Stimulated activated effector memory CD8-positive, alpha-beta T cell treated with anti-CD3 and anti-CD28 coated beads, Interleukin-12 subunit alpha, Interleukin-12 subunit beta, amount 100 ng/mL, for 72 hours (primary cell): ENCODE measurements at places on chromosomes 2 and 18.
A peak's percentile ranks its signal among the peaks of the same experiment; 100 is the strongest.

GRCh38 chr2:175626796-175627195 is 375.3 kb downstream of the LNPK start:
- DNase-seq = no peak

DNA sequence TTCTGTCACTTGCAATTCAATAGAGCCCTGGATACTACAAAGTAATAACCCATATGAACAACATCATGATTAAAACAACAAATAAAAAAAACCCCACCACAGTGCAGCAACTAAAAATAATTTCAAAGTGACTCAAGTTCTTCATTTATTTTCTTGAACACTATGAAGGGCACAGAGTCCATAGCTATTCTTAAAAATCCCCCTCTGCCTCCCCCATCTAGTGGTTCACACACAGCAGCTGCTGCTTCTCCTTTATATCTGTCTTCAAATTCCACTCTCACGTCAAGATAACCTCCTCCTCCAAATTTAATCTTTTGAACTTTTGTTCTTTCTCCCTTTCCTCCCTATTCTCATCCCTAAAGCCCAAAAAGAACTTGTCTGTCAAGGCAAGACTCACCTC is 591.3 kb downstream of the ZEB2 start:
- DNase-seq = no peak

DNA sequence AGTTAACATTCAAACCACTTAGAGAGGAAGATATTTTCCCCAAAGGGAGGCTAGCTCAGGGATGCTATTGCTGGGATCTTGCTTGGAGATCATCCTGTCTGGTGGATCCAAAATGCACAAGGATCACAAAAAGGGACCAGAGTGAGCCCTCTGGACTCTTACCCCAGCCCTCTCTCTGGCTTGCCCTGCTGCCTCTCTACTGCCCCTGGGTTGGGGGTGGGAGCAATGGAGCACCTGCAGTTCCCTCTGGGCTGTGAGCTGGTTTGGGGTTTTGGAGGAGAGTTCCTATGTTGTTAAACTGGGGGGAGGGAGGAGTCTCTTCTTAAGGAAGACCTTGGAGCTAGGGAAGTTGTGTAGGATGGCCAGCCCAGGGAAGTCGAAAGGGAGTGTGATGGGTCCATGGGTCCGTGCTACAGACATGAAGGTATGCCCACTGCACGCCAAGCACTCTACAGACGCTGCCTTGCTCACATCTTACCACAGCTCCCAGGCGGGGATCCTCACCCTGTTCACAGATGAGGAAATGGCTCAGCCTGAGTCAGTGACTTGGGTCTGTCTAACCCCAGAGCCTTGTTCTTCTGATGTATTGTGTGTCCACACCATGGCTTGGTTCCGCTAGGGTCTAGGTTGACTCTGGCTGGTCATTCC is 3.8 kb downstream of the LBH start:
- no peak for DNase-seq

DNA sequence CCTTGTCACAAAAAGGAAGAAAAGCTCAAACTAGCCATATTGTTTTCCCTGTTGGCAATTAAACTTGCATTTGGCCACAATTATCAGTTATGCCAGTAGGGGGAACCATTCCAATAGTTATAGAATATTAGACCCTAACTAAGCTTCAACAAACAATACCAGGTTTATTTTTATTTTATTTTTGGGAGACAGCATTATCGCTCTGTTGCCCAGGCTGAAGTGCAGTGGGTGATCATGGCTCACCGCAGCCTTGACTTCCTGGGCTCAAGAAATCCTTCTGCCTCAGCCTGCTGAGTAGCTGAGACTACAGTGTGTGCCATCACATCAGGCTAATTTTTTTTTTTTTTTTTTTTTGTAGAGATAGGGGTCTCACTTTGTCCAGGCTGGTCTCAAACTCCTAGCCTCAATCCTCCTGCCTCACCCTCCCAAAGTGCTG is 102.1 kb downstream of the ATAD2B start:
- DNase-seq = peak; percentile 26

DNA sequence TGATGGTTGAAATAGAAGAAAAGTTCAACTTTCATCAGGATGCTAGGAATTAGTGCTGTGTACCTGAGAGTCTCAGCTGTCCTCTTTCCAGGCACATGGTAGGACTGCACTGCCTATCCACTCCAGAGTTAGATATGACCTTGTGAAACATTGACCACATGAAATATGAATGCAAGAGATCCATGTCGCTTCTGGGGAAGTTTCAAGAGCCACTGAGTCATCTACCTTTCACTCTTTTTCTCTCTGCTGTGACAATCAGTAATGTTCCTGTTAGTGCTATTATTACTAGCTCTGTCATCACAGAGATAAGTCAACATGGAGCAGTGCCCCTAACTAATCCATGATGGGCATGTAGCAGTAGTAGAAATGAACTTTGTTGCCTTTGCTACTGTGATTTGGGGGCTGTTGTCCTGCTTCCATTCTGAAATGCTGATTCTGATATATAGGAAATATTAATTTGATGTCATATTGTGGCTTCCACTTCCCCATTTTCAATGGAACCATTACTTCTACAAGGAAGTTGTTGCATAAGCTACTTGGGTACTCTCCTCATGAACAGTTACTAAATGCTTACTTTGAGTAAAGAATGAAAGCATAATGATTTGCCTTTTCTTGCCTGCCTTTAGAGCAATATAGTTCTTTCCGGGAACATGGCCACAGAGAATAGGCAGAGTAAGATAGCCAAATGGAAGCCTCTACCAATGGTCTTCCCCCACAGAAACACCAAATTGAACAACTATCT is 192.8 kb upstream of the ZNF521 start:
- no peak for DNase-seq

GRCh38 chr2:76946631-76947145 is 575.5 kb downstream of the LRRTM4 start:
- DNase-seq = no peak

- no peak for DNase-seq
These were observed 361.5 kb upstream of the RAB12 start for GRCh38 chr18:8247700-8248099.

DNA sequence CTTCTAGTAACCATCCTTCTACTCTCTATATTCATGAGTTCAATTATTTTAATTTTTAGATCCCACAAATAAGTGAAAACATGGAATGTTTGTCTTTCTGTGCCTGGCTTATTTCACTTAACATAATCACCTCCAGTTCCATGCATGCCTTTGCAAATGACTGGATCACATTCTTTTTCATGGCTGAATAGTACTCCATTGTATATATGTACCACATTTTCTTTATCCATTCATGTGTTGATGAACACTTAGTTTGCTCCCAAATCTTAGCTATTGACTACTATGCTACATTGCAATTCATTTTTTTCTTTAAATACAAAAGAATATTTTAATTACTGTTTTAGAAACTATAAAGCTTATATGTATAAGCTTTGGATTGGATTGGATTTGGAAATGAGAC is 240.4 kb upstream of the LYPD1 start:
- DNase-seq = no peak

DNA sequence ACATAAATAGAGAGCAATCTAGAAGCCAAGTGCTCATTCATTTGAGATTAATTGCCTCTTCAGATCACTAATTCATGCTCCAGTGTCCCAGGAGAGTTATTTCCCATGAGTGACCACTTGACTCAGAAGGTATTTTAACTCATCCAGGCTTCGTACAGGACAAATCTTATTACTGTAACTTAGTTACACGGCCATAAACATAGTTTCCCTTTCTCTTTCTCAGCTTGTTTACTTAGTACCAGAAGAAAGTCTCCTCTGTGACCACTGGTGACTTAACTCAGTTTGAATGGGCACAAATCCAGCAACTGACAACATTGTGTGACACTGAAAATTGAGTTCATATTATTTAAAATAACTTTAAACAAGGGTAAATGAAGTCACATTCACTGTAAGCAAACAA is 25.3 kb downstream of the MMADHC start:
- DNase-seq = no peak

DNA sequence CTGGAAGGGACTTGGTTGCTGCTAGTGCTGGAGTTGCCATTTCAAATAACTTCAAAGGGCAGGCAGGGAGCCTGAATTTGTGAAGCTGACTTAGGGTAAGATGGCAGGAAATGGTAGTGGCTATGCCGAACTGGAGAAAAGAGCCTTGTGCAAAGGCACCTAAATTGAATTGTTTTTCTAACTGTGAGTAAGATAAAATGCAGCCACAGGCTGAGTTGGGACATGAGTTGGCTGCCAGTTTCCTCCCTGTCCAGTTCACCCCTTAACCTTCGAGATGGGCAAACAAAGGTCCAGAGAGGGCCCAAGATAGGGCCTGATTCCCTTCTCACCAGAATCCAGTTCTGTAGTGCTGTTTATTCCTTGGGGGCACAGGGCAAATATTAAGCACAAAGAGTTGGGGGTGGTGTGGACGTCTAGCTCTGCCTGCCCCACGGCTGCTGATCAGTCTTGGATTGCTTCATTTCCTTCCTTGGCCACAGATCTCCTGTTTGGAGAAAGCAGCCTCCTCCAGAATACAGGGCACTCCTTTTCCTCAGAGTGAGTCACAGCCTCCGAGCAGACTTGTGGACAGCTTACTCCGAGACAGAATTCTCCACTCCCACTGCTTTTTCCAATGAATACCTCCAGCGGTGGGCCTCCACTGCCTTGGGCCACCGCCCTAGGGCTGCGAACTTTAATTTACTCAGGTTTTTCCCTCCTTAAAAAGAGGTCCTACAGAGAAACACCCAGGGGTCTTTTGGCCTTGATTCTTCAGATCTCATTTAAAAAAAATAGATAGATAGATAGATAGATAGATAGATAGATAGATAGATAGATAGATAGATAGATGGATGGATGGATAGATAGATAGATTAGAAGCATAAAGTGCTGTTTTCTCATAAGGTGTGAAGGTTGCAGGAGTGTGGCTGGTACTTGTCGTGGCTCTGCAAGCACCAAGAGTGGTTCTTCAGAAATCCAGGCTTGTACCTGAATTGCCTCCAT is 18.4 kb upstream of the SLC20A1 start:
- no peak for DNase-seq

DNA sequence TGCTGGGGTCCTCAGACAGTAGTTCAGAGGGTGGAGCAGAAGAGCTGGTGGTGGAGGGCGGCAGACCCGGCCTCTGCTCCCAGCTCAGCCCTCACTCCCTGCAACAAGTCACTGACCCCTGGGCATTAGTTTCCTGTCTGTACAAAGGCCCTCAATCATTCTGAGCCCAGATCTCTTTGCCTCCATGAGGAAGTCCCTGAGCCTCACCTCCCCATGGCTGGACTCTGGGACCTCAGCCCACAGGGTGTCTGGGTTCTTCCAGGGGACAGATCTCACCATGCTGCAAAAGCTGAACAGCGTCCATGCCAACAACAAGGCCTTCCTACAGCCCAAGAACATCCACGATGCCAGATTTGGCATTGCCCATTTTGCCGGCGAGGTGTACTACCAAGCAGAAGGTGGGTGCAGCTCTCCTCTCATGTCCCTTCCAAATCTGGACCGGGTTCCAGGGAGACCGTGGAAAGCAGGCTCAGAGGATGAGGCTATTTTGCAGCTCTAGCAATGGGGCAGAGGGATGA is 49.1 kb downstream of the MYO7B start:
- DNase-seq = no peak

DNA sequence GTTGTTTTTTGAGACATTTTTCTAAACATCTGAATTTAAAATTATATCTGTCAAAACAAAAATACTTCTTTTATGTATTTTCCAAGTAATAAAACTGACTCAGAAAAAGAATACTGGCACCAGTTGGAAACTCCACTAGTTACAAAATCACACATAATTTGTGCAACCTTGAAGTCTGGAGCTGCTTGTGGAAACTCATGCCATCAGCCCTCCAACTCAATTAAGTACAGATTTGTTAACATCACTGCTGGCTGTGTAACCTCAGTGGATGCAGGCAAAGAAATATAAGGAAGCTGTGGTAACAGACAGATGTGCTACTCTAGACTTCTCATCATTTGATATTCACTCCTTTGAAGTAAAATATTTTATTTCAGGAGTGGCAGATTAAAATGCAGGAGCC is 30.0 kb upstream of the RAPH1 start:
- DNase-seq = no peak

GRCh38 chr2:121897335-121897970 is 142.0 kb downstream of the TSN start:
- no peak for DNase-seq

- no peak for DNase-seq
These were observed 23.0 kb downstream of the ERMN start for GRCh38 chr2:157302492-157303099.

DNA sequence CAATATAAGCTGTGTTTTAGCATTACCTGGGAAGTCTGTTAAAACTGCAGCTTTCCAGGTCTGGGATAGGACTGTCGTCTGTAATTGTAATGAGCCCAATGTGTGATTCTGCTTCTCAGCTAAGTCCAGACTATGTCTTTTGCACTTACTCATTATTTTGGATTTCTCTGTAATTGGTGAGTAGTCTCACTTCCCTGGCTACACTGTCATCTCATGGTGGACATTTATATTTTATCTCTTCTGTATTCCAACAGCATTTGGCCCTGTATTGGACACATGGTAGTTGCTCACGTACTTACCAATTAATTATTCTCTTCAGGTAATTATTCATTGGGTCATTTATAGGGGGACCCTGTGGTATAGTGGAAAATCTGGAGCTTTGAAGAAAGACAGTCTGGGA is 28.0 kb downstream of the LHCGR start:
- no peak for DNase-seq

- no peak for DNase-seq
These were observed 216.0 kb downstream of the ACKR3 start for GRCh38 chr2:236785611-236786057.

DNA sequence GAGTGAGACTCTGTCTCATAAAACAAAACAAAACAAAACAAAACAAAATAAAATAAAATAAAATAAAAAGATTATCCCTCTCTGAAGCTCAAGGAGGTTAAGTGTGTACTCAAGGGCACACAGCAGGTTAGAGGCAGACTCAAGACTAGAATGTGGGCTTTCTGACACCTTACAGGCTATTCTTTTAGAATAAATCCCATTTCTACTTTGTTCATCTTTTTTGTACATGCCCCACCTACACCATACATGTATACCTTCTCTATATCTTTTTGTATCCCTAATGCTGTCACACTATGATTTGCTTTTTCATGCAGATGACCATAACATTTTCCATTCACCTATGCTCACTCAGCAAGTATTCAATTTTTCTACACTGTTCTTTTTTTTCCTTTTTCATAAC is 2.6 kb downstream of the IL1B start:
- DNase-seq = no peak

DNA sequence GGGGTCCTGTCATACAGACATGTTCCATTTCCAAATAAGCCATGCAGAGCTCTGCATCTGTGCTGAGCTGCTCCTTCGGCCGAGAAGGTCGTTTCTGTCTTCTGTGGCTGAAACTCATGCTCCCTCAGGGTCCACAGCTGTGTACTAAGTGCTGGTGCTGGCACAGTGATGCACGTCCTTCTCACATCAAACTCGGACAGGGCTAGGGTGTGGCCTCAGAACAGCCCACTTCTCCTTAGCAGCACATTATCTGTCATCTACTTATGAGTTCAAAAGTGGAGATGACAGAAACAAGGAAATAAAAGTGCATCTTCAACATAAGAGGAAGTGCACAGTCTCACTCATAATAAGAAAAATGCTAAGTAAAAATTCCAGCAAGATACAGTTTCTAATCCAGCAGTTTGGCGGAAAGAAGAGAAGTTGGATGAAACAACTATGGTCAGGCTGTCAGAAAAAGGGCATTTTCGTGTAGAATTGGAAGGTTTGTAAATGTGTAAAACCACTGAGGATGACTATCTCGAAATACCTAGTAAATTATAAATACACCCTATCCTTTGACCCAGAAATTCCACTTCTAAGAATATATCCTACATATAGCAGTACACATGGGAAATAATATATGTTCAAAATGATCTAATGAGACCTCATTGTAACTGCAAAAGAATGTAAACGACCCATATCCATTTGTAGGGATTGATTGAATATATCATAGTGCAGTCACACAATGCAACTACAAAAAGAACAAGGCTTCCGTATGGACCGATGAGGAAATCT is 53.7 kb upstream of the APCDD1 start:
- no peak for DNase-seq
